ENCODE measurements at places on chromosomes 1 and 21. TPM values are rescaled to one million over a fixed set of nuclear protein-coding genes. Genes with fewer than 3 reads are reported as not detected.

GRCh38 chr1:224732377-224733026 is 116.4 kb downstream of the CNIH3 start:
- H3K36me3 ChIP-seq: no peaks in the 10 kb centered on the region
- no peaks in the 10 kb centered on the region for H3K27me3 ChIP-seq
- no peak overlapping the region for H3K4me3 ChIP-seq
- H3K27ac ChIP-seq: peak overlapping the region; percentile 64

DNA sequence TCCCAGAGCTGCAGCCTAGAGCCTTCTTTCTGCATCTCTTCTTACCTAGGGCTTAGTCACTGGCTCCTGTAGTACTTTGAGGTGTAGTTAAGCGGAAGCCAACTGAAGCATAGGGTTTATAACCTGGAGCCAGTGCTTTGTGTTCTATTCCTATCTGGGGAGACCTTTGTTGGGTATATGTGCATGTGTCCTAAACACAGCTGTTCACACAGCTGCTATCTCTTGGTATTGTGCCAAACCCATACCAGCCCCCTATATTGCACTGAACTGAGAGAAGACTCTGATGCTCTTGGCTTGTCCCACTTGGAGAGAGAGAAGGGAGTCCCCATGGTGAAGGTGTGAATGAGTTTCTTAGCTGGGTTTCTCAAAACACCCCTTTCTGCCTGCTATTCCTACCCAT is 17.2 kb upstream of the NFASC start:
- H3K4me1 ChIP-seq: no peaks in the 10 kb centered on the region
- H3K27me3 ChIP-seq: no peaks in the 10 kb centered on the region
- H3K27ac ChIP-seq: no peak overlapping the region
- DNase-seq: no peak
- H3K36me3 ChIP-seq: no peaks in the 10 kb centered on the region

DNA sequence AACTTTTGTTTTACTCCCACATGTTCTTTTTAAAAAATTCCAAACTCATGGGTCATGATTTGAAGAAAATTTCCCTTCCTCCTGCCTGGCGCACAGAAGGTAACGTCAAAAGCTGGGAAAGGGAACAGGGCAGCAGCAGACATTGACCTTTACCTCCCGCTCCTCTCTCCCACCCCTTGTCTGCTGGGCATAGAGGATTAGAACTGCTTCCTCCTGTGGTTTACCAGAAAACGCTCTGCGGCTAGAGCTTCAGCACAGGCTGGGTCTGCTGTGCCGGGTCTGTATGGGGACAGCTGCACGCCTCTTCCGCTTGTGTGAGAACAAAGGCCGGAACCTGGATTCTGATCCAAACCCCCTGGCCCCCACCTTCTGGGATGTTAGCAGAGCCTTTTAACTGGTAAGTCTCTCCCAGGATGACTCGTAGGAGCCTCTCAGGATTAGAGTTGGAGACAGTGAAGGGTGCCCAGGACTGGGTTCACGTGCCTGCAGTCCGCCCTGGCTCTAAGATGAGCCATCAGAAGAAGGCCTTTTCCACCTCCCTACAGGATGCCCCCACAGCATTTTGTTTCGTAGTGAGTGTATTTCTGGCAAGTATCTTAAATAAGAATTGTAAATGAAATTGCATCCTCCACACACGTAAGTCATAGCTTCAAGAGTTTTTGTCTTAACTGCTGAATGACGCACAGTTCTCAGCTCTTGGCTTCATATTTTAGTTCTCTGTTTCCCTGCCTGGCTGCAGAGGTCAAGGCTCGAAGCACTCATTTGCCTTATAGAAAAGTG is 5.2 kb downstream of the H6PD start:
- H3K36me3 ChIP-seq: no peaks in the 10 kb centered on the region
- H3K27ac ChIP-seq: peak overlapping the region; percentile 42
- H3K4me1 ChIP-seq: peaks cover 18% of the 10 kb centered on the region
- H3K4me3 ChIP-seq: no peak overlapping the region

- no peak overlapping the region for H3K27ac ChIP-seq
- H3K36me3 ChIP-seq: no peaks in the 10 kb centered on the region
- DNase-seq: no peak
These were observed 105.0 kb downstream of the SIM2 start for GRCh38 chr21:36803816-36804439.

GRCh38 chr1:89762386-89762778 is 58.5 kb upstream of the LRRC8D start:
- no peaks in the 10 kb centered on the region for H3K27me3 ChIP-seq
- peaks cover 11% of the 10 kb centered on the region for H3K4me1 ChIP-seq
- H3K27ac ChIP-seq: no peak overlapping the region

DNA sequence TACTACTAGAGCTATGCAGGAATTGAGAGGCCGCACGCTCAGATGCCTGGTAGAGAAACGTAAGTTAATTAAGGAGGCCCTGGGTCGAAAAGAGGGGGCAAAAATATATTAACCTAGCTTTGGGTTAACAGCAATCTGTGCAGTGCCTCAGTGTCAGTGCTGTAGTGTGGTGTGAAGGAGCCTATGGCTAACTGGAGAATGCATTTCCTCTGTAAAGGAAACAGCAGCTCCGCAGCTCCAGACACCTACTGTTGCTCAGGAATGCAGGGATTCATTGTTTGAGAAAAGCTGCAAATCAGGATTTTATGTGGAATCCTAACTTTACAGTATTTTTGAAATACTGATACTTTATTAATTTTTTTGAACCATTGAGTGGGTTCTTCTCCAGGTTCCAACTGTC is 18.4 kb downstream of the VANGL1 start:
- H3K27ac ChIP-seq: no peak overlapping the region
- no peak overlapping the region for H3K4me3 ChIP-seq
- peaks cover 8% of the 10 kb centered on the region for H3K36me3 ChIP-seq
- DNase-seq: no peak

Gene SLC45A1
- 0.29 TPM for total RNA-seq

Gene FAAH
- 0.72 TPM for total RNA-seq

DNA sequence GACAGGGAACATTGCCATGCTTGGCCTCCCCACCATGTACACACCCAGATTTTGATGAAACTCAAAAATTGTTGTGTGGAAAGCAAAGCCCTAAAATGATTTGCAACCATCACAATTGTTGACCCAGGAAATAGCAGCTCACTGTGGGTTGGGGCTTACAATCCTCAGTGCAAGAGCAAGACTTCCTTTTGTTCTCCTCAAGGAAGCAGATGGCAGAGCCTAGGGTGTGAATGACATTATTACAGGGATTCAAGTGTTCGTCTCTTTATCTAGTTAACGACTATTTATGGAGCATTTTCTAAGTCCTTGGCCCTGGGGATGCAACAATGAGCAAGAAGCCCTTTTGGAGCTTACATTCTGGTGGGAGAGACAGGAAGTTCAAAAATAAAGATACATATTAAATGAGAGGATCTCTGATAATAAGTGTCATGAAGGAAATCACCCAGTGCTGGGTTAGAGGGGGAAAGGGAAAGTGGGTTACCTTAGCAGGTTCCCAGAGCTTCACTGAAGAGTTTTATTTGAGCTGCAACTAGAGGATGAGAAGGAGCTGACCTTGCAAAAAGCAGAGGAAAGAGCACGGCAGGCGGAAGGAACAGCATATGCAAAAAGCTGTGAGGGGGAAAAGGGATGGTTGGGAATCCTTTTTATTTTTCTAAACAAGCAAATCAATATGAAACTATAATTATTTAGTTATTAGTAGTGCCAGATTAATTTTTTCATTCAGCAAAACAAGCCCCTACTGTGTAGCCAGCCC is 38.5 kb upstream of the ID3 start:
- H3K4me1 ChIP-seq: peaks cover 82% of the 10 kb centered on the region
- H3K27me3 ChIP-seq: no peaks in the 10 kb centered on the region
- no peak overlapping the region for H3K4me3 ChIP-seq
- DNase-seq: no peak

Gene TTC4
- total RNA-seq: 26.8 TPM

- no peak overlapping the region for H3K4me3 ChIP-seq
- no peak overlapping the region for H3K27ac ChIP-seq
- no peaks in the 10 kb centered on the region for H3K4me1 ChIP-seq
- 0 out of 2 replicates have a peak, but pooled peaks cover 2% of the 10 kb centered on the region for H3K27me3 ChIP-seq
These were observed 28.7 kb downstream of the CDK18 start for GRCh38 chr1:205532996-205533735.

Gene KLHDC8A
- total RNA-seq: not detected

DNA sequence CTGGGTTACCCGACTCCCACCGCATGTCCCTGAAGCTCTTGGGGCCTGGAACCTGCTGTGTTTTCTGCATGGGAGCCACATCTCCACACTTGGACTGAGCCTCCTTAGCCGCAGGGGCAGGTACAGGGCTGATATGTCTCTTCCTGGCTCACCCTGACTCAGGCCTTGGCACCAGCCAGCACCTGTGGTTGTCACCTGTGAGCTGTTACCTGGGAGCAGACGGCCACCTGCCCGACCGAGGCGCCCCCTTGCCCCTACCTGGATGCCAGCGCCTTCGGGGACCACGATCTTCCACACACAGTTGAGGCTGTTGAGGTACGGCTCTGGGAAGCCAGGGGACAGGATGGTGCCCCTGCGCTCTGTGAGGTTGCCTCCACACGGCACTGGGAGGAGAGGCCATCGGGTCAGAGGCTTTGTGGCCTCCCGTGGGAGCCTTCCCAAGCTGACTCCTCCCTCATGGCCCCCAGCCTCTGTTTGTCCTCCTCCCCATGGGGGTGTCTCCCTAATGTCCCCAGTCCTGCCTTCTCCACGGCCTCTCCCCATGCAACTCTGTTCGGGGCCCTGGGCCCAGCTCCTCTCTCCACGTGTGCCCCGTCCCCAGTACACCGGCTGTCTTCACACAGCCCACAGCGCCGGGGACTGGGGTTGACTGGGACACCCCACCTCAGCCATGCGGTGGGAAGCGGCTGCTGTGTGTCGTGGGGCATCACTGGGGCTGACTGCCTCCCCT is 152.0 kb downstream of the ZSCAN20 start:
- H3K27me3 ChIP-seq: no peaks in the 10 kb centered on the region
- no peaks in the 10 kb centered on the region for H3K4me1 ChIP-seq
- H3K36me3 ChIP-seq: no peaks in the 10 kb centered on the region
- no peak overlapping the region for H3K4me3 ChIP-seq
- no peak for DNase-seq
- H3K27ac ChIP-seq: no peak overlapping the region

Gene TCEA3
- total RNA-seq: not detected

Gene PIGR
- 4.7 TPM for total RNA-seq

Gene PLEKHA6
- 0.69 TPM for total RNA-seq

Gene UBXN10
- total RNA-seq: not detected

DNA sequence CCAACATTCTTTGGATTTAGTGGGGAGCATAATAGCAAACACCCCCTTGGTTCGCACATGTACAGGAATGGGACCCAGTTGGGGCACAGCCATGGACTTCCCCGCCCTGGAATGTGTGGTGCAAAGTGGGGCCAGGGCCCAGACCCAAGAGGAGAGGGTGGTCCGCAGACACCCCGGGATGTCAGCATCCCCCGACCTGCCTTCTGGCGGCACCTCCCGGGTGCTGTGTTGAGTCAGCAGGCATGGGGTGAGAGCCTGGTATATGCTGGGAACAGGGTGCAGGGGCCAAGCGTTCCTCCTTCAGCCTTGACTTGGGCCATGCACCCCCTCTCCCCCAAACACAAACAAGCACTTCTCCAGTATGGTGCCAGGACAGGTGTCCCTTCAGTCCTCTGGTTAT is 21.8 kb downstream of the UQCRHL start:
- no peaks in the 10 kb centered on the region for H3K27me3 ChIP-seq
- H3K4me1 ChIP-seq: peaks cover 5% of the 10 kb centered on the region
- no peaks in the 10 kb centered on the region for H3K36me3 ChIP-seq
- no peak overlapping the region for H3K27ac ChIP-seq
- DNase-seq: no peak

- H3K27me3 ChIP-seq: no peaks in the 10 kb centered on the region
- H3K27ac ChIP-seq: no peak overlapping the region
- no peaks in the 10 kb centered on the region for H3K36me3 ChIP-seq
- DNase-seq: no peak
These were observed 45.9 kb upstream of the COL6A1 start for GRCh38 chr21:45935628-45936027.

- H3K4me1 ChIP-seq: no peaks in the 10 kb centered on the region
- no peaks in the 10 kb centered on the region for H3K27me3 ChIP-seq
- DNase-seq: no peak
- no peak overlapping the region for H3K4me3 ChIP-seq
- H3K27ac ChIP-seq: no peak overlapping the region
- H3K36me3 ChIP-seq: no peaks in the 10 kb centered on the region
These were observed 24.4 kb upstream of the DUSP23 start for GRCh38 chr1:159756397-159756796.

Gene CFAP45
- total RNA-seq: 0.93 TPM

GRCh38 chr1:159921251-159921650 is 4.1 kb downstream of the TAGLN2 start:
- peak overlapping the region; percentile 82 for H3K27ac ChIP-seq
- H3K27me3 ChIP-seq: no peaks in the 10 kb centered on the region

Gene SEC16B
- total RNA-seq: 0.10 TPM

DNA sequence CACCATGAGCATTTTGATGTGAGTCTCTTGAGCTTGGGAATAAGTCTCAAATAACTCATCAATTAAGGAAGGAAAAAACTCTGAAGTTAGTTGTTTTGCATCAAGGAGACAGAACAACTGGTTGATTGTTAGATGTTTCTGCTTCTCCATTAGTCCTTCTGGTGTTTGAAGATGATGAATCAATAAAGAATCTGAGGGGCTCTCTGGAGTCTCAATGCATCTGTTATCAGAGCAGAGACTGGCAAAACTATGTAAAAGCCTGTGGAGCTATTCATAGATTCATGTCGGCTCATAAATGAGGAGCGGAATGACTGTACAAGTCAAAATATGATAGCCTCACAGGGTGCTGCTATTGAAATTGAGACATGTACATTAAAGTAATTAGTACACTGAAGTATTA is 73.3 kb upstream of the ZC3H11B start:
- H3K27ac ChIP-seq: no peak overlapping the region
- no peak overlapping the region for H3K4me3 ChIP-seq
- H3K27me3 ChIP-seq: no peaks in the 10 kb centered on the region
- no peak for DNase-seq

DNA sequence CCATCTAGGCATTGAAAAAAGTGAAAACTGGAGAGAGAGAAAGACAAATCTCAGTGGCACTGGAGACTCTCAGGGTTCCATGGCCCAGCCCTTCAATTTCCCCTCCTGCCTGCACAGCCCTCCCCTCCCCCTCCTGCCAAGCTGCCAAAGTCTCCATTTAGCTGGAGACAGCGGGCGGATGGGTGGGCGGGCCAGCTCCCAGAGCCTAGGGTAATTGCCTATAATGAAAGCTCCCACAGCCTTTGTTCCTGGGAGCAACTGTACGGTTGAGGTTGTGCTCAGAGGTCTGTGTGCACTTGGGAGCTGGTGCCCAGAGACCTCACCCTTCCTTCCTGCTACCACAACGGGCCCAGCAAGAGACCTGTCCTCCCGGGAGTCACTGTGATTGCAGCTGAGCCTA is 89.6 kb downstream of the NAV1 start:
- H3K36me3 ChIP-seq: no peaks in the 10 kb centered on the region
- no peaks in the 10 kb centered on the region for H3K27me3 ChIP-seq
- DNase-seq: no peak
- no peak overlapping the region for H3K27ac ChIP-seq

GRCh38 chr1:42735056-42735455 is 5.0 kb downstream of the CLDN19 start:
- DNase-seq: no peak
- no peaks in the 10 kb centered on the region for H3K36me3 ChIP-seq
- no peak overlapping the region for H3K27ac ChIP-seq
- peaks cover 11% of the 10 kb centered on the region for H3K4me1 ChIP-seq

Gene STIL
- total RNA-seq: 23.3 TPM

Measured in GM12878 (cell line).